ENCODE measurements at places on chromosomes 2 and 18.

DNA sequence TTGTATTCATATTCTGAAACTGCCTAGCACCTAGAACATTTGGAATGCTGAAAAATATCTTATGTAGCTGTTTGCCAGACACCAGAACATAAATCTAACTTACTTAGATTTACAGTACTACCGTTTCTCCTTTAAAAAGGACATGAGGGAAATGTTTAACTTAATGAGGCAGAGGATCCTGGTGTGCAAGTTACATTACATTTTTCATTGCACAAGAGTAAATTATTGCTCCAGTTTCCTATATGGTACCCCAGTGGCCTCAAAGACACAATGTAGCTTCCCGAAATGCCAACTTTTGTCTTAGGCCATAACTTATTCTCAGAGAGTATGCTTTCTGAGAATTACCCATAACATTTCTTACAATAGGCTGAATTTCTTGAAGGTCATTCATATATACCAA lies 105.5 kb upstream of the DTNA start:
- DNase-seq = no peak

DNA sequence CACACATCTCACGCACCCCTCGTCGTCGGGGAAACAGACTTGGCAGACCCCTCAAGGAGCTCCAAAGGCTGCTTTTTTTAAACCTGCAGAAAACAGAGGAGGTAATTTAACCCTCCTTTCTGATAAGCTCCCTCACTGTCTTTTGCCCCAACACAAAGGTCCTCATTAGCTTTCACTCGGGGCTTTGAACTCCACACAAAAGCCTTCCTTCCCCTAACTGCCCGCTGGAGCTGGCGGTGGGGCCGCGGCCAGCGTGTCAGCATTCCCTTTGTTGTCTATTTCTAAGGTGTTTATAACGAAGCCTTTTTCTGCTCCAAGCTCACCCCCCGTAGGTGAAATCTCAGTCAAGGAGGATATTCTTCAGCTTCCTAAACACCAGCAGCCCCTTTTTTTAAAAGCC lies 43.5 kb upstream of the ID2 start:
- DNase-seq = no peak

- DNase-seq = no peak
Observed at GRCh38 chr2:179250848-179251504, 13.7 kb downstream of the SESTD1 start.

GRCh38 chr2:10658041-10658913 lies 31.5 kb downstream of the NOL10 start:
- no peak for DNase-seq

GRCh38 chr2:96913398-96914202 lies 43.7 kb upstream of the SEMA4C start:
- no peak for DNase-seq

DNA sequence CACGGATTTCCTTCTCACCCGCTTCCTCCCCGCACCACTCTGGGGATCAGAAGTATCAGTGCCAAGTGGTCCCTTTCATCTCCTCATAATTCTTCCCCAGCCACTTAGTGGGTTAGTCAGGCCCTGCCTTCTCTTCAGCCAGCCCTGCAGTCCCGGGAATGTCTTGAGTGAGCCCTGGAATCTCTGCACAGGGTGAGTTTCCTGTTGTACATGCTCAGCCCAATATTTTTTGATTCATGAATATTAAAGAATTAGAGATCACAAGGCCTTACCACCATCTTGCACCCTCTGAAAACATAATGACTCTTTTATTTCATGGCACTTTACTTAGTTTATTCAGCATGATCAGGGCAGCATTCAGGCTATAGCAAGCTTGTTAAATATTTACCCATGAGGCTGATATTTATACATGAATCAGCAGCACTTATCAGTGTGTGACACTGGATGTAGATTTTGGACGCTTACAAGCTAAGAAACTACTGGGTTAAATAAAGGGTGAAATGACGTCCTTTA lies 159.4 kb upstream of the FOSL2 start:
- DNase-seq = peak; percentile 24

GRCh38 chr2:16244966-16245320 lies 304.6 kb downstream of the MYCN start:
- no peak for DNase-seq

DNA sequence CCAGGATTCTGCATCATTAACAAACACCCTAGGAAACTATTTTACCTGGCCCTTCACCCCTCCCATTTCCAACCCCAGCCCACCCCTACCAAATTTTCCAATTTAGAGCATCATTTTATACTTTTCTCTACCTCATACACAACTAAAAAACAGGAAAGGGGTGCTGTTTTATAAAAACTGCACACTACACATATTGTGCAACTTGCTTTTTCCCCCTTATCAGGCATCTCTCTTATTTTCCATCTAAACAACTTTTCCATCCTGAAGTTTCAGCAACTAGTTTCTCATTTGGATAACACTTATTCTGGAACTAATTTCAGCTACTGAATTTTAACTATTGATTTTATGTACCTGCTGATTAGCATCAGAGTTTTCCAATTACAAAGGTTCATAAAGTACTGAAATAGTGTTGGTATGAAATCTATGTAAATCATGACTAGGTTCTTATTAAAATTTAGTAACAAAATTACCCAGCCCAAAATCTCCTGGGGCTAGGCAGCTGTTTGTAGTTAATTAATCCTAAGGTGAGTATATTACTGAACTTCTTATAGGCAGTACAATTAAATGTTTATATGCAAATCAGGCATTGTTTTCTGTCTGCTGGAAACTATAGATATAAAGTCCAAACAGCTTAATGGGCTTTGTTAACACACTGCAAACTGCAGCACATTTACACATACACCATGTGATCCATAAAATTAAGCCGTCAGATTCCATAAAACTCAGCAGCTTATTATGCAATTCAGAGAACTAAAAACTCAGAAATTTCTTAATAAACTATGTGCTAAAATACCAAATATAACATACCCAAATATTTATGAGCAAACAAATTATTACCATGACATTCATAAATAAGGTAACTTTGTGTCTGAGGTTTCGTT lies 7.9 kb downstream of the SF3B1 start:
- no peak for DNase-seq

- DNase-seq = no peak
Observed at GRCh38 chr2:60174146-60174545, 379.3 kb downstream of the BCL11A start.

GRCh38 chr2:32478889-32479620 lies 122.2 kb downstream of the BIRC6 start:
- no peak for DNase-seq

DNA sequence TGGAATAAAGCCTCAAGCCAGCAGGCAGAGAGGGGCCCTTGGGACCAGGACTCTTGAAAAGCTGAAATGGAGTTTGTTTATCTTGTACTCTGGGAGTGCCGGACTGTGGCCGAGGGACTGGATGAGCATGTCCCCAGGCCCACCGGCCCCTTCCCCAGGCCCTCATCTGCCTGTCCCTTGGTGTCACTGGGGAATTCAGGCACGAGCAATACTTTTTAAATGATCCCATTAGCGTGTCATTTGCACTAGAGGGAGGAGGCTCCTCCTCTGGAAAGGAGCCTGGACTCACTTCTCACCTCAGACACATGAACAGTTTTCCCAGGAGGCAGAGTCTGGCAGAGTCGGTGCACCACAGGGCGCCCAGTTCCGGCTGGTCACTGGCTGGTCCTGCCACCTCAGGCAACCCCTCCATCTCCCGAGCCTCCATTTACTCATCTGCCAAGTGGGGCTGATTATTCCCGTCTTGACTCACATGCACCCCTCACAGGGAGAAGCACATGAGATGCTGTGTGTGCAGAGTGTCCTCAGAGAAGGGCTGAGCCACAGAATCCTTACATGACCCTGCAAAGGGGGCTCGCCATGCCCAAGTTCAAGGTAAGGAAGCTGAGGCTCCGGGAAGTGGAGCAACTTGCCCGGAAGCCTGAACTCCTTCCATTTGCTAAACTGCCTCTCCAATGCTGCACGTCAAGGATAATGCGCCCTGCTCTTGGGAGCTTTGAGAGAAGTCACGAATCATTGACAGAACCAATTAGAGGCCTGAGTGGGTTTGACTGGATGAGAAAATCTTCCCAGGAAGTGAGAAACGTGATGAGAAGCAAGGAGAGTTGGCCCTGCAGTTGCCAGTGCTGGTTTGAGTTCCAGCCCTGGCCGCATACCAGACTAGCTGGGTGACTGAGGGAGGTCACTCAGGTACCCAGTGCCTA lies 26.7 kb downstream of the CIB4 start:
- peak; percentile 75 for DNase-seq

DNA sequence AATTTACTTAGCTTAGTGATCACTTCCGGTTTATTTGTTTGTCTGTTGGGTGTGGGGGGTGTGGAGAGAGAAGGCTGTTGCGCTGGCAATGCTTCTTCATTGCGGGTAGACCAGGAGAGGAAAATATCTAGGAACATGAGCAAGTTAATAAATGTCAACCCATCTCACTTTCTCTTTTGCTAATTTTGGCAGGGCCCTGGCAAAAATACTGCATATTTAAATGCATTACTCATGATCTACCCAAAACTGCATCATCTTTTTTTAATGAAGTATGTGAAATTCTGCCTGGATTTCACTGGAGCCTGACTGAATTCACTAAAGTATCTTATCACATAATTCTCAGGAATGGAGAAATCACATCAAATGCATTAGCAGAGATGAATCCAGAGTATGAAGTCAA lies 1131.0 kb upstream of the NXPH2 start:
- no peak for DNase-seq

DNA sequence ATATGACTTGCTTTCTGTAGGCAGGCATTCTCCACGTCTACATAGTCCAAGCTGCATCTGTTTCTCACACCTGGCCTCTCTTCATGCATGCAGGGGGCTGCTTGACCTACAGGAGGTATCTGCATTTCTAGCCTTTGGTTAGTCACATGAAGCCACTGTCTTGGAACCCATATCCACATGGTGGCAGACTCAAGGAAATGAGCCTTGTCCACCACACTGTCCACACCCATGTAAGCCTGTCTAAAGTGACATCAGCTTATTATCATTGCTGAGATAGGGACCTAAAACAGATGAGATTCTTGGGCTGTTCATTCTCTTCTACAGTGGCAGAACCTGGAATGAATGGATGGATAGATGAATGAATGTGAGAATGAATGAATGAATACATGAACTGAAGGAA lies 160.4 kb downstream of the DOCK10 start:
- no peak for DNase-seq

- no peak for DNase-seq
Observed at GRCh38 chr2:161436411-161436810, 20.3 kb downstream of the TBR1 start.

DNA sequence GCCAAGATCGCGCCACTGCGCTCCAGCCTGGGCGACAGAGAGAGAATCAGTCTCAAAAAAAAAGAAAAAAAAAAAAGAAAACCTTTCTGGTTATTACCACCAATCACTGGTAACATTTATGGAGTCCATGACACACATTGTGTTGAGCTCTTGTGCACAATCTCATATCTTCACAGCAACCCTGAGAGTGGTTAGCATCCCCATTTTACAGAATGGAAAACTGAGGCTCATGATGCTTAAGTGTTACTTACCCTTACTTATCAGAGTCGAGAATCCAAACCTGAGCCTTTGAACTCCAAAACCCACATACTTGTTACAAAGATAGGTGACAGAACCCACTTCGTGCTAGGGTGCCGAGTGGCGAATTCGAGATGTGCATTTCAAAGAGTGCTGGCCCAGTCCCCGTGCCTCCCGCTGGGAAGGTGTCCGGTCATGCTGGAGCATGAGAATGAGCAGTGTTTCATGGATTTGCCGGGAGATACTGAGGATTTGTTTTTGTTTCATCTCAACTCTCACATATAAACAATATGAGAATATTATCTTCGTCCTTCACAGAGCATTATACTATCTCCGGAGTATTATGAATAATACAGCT lies 50.9 kb downstream of the CYP27C1 start:
- DNase-seq = no peak

DNA sequence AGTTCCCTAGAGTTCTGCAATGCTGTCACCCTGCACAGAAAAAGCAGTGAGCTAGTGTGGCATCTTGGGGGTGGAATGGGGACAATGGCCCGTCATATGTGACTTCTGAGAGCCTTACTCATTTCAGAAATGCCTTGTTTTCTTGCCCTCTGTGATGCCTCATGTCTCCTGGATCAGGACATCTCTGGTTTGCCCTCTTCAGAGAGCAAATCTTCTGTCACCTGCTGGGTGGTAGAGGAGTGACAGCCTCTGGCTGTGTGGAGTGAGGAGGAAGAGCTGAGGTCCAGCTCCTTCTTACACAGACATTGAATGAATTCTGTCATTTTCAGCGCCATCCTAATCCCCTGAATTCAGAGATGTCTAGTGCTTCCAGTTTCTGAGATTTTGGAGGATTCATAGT lies 55.6 kb upstream of the PHLPP1 start:
- no peak for DNase-seq

DNA sequence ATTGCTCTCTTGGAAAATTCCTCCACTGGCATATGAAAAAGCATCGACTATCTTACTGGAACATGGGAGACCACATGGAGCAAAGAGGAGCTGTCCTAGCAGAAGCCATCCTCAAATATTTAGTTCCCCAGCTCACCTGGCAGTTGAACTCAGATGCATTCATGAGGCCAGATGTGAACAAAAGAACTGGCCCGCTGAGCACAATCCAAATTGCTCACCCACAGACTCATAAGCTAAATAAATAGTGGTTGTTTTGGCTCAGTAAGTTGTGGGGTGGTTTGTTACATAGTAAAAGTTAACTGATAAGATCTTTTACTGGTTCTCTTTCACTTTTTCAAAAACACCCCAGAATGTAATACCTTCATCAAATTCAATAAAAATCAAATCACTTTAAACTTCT lies 108.6 kb upstream of the CWC22 start:
- DNase-seq = no peak

GRCh38 chr2:86350751-86351150 lies 13.3 kb upstream of the REEP1 start:
- no peak for DNase-seq

- peak; percentile 9 for DNase-seq
Observed at GRCh38 chr2:46657042-46657504, 177.7 kb downstream of the TMEM247 start.

DNA sequence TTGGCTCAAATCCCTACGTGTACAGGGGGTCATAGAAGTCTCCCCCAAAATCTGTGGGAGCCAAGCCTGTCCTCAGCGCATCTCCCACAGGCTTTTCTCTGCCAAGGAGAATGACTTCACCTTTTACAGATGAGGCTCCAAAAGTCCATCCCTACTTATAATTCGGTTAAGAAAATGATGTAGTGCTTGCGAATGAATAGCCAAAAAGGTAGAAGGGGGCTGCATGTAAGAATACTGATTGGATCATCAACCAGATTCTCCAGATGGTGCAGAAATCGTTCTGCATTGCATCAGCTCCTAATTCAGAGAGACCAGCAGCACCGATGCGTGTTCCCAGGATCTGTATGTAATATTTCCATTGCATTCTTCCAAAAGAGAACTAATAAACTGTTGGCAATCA lies 91.9 kb downstream of the EPHA4 start:
- no peak for DNase-seq

GRCh38 chr18:47986620-47987387 lies 56.3 kb upstream of the SMAD2 start:
- no peak for DNase-seq

DNA sequence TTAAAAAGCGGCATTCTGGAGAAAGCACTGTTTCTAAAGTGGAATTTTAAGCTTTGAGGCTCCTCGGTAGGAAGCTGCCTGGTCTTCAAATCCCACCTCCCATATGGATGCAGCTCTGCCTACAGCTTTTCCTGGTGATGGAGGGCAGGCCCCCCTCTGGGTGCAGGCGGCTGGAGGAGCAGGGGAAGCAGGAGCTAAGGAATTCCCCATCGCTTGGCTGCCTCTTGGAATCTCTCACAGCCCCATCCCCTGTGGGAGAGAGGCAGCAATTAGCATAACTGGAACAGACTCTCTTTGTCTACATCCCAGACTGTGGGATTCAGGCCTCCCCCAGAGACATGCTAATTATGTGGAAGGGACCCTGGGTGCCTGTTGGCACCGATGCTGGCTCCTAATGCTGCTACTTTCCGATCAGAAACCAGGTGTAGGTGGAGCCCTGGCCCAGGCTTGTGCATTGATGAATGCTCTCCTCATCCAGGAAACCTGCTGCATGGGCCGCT lies 51.3 kb downstream of the LIPG start:
- peak; percentile 58 for DNase-seq
